Stimulated activated CD4-positive, alpha-beta T cell treated with anti-CD3 and anti-CD28 coated beads, Interleukin-2, amount 100 ng/mL, for 24 hours (primary cell): ENCODE measurements at places on chromosomes 13 and 19.

GRCh38 chr13:99526549-99526948 lies 25.3 kb downstream of the TM9SF2 start:
- no peak for DNase-seq

GRCh38 chr13:112113348-112113747 lies 46.4 kb downstream of the SOX1 start:
- no peak for DNase-seq

DNA sequence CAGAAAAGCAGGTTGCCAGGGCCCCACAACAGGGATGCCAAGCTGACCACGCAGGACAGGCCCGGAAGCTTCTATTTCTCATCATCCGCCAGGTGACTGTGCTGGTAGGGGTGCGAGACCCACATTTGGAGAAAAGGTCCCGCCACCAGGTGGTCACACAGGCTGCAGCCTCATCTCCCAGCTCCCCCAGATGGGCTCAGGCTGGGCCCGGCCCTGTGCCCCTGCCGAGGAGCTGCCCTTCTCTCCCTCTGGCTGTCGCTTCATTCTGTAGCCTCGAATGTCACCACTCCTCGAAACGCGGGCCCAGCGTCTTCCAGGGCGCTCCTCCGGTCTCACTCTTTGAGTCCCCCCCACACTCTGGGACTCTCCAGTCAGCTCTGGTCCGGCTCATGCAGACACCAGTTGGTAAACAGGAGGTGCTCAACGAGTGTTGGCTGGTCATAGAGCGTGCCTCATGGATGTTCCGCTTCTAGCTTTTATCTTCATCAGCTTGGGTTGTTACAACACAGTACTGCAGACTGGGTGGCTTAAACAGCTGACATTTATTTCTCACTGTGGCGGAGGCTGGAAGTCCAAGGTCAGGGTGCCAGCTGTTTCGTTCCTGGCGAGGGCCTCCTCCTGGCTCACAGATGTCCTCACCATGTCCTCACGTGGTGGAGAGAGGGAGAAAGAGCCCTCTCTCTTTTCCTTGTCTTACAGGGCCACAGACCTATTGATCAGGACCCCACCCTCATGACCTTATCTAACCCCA lies 87.1 kb downstream of the TEX29 start:
- no peak for DNase-seq

- no peak for DNase-seq
Observed at GRCh38 chr13:110641055-110642015, 26.0 kb downstream of the NAXD start.

GRCh38 chr13:91406619-91407018 lies 8.2 kb downstream of the GPC5 start:
- no peak for DNase-seq
